T-helper 2 cell (primary cell): ENCODE measurements at places on chromosomes 1 and 21.

GRCh38 chr1:116666187-116667077 is 1.1 kb downstream of the IGSF3 start:
- DNase-seq, result no peak

DNA sequence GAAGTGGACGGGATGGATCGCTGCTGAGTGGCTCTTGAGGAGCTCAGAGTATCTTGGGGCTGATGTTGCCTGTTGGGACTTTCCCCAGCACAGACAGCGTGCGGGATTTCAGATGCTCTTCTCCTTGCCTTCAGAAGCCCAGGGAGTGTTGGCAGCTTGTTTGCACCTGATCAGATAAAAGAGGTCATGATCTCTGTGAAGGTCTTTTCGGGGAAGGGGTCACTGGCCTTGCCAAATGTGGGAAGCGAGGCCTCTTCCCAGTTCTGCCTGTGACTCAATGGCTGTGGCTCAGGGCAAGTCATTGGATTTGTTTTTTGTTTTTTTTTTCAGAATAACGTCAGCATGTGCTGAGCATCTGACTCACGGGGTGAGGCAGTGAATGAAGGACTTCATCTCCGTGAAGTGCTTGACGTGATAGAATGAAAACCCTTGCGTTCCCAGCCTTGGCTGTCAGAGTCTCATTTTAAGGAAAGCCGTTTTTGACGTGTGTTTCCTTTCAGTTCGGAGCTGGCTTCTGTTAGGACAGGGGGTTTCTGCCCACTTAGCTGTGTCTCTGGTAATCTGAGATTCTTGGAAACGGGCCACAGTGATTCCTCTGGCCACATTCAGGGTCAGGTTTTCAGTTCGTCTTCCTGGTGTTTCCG is 46.7 kb downstream of the GALNT2 start:
- no peak for DNase-seq

- DNase-seq, result peak; percentile 62
Measured at GRCh38 chr1:11893907-11894251, 32.3 kb downstream of the KIAA2013 start.

- peak; percentile 68 for DNase-seq
Measured at GRCh38 chr1:223831755-223832636, 13.8 kb downstream of the TP53BP2 start.

DNA sequence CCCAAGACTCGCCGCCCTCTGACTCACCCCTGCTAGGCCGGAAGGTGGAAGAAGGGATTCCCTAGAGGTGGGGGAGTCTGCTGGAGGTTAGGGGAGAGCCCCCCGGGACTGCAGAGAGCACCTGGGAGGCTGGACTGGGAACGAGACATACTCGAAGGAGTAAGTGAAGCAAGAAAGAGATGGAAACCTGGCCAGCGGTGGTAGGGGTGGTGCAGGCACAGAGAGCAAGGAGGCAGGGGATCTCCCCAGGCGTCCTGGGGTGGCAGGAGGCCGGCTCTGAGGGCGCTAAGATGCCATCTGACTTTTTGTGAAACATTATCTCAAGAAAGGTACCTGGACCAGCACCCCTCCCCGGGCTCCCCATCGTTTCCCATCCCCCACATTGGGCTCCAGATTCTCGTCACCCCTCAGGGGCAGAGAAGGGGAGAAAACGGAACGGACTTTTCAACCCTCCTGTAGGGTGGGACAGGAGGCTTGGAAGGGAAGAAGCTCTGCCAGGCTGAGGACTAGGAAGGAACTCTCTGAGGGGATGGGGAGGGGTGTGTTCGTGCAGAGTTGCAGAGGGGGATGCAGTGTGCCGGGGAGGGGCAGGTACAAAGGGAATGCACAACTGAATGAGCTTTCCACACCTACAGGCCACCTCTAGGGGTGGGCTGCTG is 708 bp downstream of the CHRNB2 start:
- no peak for DNase-seq

DNA sequence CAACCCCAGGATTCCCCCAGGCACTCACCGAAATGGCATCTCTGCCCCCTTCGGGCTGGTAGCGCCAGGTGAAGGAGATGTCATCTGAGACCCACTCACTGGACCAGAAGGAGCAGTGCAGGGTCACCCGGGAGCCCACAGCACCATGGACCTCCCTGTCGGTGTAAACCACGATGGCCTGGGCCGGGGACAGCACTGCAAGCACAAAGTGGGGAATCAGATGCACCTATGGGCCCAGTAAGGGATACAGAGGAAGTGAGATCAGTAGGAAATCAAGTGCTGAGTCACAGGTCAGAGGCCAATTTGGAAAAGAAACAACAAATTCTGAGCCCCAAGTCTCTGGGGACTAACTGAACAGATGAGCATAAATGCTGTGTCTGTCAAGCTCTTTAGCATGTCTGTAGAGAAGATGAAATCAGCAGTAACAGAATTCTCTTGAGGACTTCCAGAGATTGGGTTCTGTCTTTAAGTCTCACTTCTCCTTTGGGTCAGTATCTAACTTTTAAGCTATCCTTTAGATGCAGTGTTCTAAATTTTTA is 2.5 kb downstream of the MPZ start:
- DNase-seq, result no peak

- DNase-seq, result no peak
Measured at GRCh38 chr1:223774134-223774814, 61.9 kb downstream of the CAPN2 start.

- no peak for DNase-seq
Measured at GRCh38 chr1:8938232-8938999, 7.3 kb upstream of the CA6 start.

DNA sequence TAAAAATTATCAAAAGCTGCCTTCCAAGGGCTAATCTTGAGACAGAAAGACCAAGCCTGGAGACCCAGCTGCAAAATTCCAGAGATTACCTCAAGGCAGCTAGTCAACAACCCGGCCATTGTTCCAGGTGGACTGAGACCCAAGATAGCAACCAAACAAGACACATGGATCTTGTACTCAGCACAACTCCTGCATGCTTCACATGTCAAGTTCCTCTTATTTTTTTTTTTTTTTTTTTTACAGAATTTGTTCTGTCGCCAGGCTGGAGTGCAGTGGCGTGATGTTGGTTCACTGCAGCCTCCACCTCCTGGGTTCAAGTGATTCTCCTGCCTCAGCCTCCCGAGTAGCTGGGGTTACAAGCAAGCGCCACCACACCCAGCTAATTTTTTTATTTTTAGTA is 40.1 kb downstream of the CD2 start:
- no peak for DNase-seq

GRCh38 chr21:39232861-39233291 is 49.6 kb upstream of the PSMG1 start:
- no peak for DNase-seq

- no peak for DNase-seq
Measured at GRCh38 chr1:228830954-228831481, 95.7 kb downstream of the RHOU start.

- DNase-seq, result no peak
Measured at GRCh38 chr21:43190951-43191350, 22.1 kb downstream of the CRYAA start.

DNA sequence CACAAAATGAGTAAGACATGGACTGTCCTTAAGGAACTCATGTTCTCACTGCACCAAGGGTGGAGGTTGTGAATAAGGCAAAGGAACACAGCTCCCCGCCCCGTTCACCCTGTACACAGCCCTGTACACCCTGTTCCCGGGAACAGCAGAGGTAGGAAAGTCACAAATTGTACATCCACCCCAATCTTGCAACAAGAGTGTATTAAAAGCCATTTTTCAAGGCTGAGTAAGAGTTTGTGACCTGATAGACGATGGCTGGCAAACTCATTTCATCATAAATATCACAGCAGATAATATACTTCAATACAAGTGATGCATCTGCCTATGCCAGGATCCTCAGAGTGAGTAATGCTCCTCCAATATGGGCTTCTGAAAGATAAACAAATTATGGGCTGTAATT is 52.5 kb upstream of the CAMK1G start:
- no peak for DNase-seq

- DNase-seq, result no peak
Measured at GRCh38 chr1:198265073-198265661, 108.4 kb downstream of the NEK7 start.

- no peak for DNase-seq
Measured at GRCh38 chr1:80882553-80882952, 918.2 kb upstream of the ADGRL2 start.

GRCh38 chr1:212118872-212119260 is 83.3 kb downstream of the DTL start:
- no peak for DNase-seq

DNA sequence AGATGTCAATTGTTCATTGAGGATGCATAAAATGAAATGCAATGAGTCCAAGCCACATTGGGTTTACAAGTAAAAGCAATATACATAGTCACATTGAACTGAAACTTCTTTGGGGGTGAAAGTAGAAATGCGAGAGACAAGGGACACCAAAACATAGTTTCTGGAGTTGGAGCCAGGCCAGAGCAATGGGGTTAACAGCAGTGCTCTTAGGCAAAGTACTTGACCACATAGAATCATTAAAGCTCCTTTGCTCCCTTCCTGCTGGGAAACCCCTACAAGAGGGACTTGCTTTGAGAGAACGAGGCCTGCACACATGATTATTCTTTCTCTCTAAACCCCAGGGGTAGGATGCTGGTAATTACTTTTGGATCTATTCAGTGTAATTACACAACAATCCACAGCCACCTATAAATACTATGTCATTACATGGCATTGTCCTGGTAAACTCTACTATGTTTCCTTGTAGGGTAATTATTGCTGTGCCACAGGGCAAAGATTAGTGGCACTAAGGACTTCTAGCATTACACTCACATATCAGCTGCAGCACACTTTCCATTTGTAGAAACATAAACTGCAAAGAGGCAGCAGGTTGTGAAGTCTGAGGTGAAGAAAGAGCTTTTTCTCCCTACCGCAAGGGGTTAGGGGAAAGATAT is 421.6 kb upstream of the PBX1 start:
- no peak for DNase-seq

- peak; percentile 37 for DNase-seq
Measured at GRCh38 chr1:109669246-109669948, 1.5 kb downstream of the GSTM2 start.

- DNase-seq, result no peak
Measured at GRCh38 chr1:234163267-234163919, 209.9 kb upstream of the COA6 start.

DNA sequence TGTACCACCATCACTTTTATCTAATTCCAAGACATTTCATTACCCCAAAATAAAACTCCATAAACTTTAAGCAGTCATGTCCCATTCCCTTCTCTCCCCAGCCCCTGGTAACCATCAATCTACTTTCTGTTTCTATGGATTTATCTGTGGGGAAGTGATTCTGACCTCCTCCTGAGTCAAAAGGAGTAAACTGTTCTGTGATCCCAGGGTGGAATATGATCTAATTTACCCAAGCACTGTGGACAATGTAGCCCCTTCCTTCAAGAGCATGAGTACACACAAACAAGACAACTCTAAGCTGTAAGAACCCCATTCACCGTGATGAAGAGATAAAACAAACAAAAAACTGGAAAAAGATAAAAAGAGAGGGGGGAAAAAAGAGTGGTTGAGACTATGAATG is 77.9 kb downstream of the PLPP3 start:
- no peak for DNase-seq

- no peak for DNase-seq
Measured at GRCh38 chr1:90394247-90394646, 322.9 kb downstream of the BARHL2 start.

- no peak for DNase-seq
Measured at GRCh38 chr1:217407534-217408001, 223.3 kb downstream of the GPATCH2 start.

GRCh38 chr21:31656199-31657095 is 3.0 kb upstream of the SOD1 start:
- DNase-seq, result peak; percentile 23

DNA sequence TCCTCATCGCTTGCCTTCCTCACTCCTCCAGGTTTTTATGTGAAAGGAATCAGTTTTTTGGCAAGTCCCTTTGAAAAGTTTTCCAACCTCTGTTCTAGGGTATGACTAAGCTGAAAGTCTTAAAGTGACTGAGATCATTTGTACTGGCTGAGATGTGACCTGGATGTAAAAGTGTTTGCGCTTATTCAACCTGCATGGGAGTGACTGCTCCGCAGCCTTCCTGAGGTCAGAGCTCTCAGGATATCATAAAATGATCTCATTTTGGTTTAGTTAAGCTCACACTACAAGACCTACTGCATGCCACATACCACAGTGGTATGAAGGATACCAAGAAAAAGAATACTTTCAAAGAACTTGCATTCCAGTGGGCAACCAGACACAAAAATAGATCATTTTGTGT is 29.8 kb upstream of the TADA1 start:
- DNase-seq, result no peak

DNA sequence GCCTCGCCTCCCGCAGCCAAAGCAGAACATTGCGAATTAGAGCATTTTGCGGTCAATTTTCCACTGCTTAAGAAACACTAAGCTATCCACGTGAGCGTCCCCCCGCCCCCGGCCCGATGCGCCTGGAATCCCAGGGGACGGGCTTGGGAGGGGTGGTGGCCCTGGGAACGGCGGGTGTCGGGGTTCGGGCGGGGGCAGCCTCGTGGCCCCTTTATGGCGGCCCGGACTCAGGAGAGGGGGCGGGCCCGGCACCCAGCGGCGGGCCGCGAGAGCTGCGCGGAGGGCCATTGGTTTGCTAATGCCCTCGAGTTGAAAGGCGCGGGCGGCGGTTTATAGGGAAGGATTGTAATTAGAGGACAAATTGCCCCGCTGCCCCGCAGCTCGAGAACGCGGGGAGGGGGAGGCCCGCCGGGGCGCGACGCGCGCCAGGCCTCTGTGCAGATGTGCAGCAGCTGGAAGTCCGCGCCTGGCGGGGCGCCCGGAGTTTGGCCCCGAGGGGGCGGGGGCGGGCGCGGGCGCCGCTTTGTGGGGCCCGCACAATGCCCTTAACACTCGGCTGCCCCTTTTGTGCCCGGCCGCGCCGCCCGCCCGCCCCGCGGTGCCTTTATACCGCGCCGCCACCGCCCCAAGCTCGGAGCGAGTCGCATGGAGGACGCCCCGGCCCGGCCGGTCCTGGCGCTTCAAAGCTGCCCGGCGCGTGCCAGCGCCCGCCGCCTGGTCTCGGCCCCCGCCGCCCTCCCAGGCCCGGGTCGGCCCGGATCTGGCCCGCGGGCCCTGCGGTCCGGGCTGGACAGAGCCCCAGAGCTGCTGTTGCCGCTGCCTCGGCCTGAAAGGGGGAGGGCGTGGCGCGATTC is 1.9 kb upstream of the HES3 start:
- no peak for DNase-seq
